ENCODE measurements at places on chromosomes 7 and 10. TPM values are rescaled to one million over a fixed set of nuclear protein-coding genes. Genes with fewer than 3 reads are reported as not detected.

Gene GPNMB
- total RNA-seq: 36.6 TPM

Gene MAT1A
- not detected for total RNA-seq

Gene COL13A1
- total RNA-seq: not detected

- no peaks in the 10 kb centered on the region for H3K27me3 ChIP-seq
- peaks cover 7% of the 10 kb centered on the region for H3K4me1 ChIP-seq
- no peaks in the 10 kb centered on the region for H3K36me3 ChIP-seq
These were observed 10.6 kb downstream of the IQCE start for GRCh38 chr7:2569421-2569820.

DNA sequence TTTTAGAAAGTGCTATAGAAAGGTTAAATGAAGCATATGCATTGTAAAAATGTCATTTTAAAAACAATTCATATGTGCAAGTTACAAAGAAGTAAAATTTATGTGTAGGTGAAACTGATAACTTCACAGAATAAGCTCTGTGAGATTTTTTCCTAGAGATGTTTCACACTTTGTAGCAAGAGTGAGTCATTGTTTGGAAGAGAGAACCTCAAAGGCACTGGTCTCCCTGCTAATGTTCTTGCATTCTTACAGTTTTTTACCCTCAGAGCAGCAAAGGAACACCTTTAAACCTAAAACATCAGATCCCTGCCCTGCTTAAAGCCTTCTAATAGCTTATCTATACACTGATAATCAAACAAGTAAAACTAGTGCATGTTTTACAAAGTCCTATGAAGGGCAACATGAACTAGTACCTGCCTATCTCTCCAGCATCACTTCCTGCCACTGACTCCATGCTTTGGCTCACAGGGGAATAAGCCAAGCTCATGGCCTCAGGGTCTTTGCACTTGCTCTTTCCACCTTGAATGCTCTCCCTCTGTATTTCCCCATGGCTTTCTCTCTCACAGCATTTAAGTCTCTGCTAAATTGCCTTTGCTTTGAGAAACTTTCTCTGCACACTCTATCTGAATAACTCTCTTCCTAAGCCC, 997.0 kb downstream of the GATA3 start:
- peaks cover 9% of the 10 kb centered on the region for H3K4me1 ChIP-seq
- DNase-seq: no peak
- H3K36me3 ChIP-seq: no peaks in the 10 kb centered on the region
- H3K4me3 ChIP-seq: no peak overlapping the region
- H3K27ac ChIP-seq: no peak overlapping the region

- H3K27ac ChIP-seq: no peak overlapping the region
- DNase-seq: no peak
- H3K27me3 ChIP-seq: no peaks in the 10 kb centered on the region
- no peak overlapping the region for H3K4me3 ChIP-seq
- peaks cover 6% of the 10 kb centered on the region for H3K4me1 ChIP-seq
These were observed 68.1 kb upstream of the FOXK1 start for GRCh38 chr7:4613846-4614548.

- H3K27me3 ChIP-seq: no peaks in the 10 kb centered on the region
- no peaks in the 10 kb centered on the region for H3K4me1 ChIP-seq
- no peaks in the 10 kb centered on the region for H3K36me3 ChIP-seq
- H3K4me3 ChIP-seq: no peak overlapping the region
These were observed 392.1 kb upstream of the PODXL start for GRCh38 chr7:131948434-131949053.

GRCh38 chr10:74056050-74056818, 58.3 kb downstream of the VCL start:
- H3K27me3 ChIP-seq: no peaks in the 10 kb centered on the region
- no peak for DNase-seq
- H3K4me1 ChIP-seq: peaks cover 42% of the 10 kb centered on the region
- no peak overlapping the region for H3K27ac ChIP-seq
- no peak overlapping the region for H3K4me3 ChIP-seq

DNA sequence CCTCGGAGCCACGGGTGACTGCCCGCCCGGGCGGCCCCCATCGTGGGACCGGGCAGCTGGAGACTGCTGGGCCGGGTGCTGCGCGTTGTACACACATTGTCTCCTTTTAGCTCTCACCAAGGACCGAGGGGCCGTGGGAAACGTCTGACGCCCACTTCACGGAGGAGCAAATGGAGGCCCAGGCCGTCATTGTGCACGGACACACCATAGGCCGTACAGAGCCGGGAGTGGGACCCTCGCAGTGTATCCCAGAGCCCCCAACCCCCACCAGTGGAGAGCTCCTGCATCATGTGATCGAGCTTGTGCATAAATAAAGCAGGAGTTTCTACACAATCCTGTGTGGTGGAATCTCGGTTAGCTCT, 722 bp downstream of the DENND10 start:
- no peak for DNase-seq
- no peaks in the 10 kb centered on the region for H3K27me3 ChIP-seq
- H3K4me1 ChIP-seq: peaks cover 34% of the 10 kb centered on the region
- H3K36me3 ChIP-seq: peaks cover 4% of the 10 kb centered on the region

GRCh38 chr7:131602304-131602993, 46.0 kb upstream of the PODXL start:
- H3K36me3 ChIP-seq: no peaks in the 10 kb centered on the region
- H3K4me1 ChIP-seq: no peaks in the 10 kb centered on the region
- H3K27ac ChIP-seq: no peak overlapping the region
- H3K27me3 ChIP-seq: no peaks in the 10 kb centered on the region
- no peak overlapping the region for H3K4me3 ChIP-seq

GRCh38 chr10:51358227-51358626, 283.9 kb downstream of the PRKG1 start:
- no peak overlapping the region for H3K27ac ChIP-seq
- DNase-seq: no peak
- H3K4me1 ChIP-seq: no peaks in the 10 kb centered on the region
- no peaks in the 10 kb centered on the region for H3K36me3 ChIP-seq

DNA sequence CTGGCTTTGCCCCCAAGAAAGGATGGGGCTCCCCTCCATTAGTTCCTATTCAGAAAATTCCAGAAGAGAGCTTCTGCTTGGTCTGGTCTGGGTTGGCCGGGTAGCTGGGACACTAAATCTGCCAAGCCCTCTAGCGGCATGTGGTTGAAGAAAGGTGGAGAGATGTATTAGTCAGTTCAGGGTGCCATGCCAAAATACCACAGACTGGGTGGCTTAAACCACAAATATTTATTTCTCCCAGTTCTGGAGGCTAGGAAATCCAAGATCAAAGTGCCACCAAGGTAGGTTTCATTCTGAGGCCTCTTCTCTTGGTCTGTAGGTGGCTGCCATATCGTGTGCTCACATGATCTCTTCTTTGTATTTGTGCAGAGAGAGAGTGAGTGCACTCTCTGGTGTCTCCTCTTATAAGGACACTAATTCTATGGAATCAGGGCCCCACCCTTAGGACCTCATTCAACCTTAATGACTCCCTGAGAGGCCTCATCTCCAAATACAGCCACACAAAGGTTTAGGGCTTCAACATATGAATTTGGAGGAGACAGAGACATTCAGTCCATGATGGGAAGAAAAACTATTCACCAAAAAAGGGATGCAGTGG, 38.7 kb upstream of the MTPAP start:
- H3K4me3 ChIP-seq: no peak overlapping the region
- DNase-seq: no peak
- H3K4me1 ChIP-seq: peaks cover 2% of the 10 kb centered on the region
- no peaks in the 10 kb centered on the region for H3K27me3 ChIP-seq
- H3K36me3 ChIP-seq: no peaks in the 10 kb centered on the region
- no peak overlapping the region for H3K27ac ChIP-seq

- no peaks in the 10 kb centered on the region for H3K36me3 ChIP-seq
- H3K4me3 ChIP-seq: no peak overlapping the region
- H3K27ac ChIP-seq: no peak overlapping the region
- H3K4me1 ChIP-seq: no peaks in the 10 kb centered on the region
- DNase-seq: no peak
These were observed 39.2 kb upstream of the GSAP start for GRCh38 chr7:77455321-77455720.

- H3K27ac ChIP-seq: no peak overlapping the region
- no peaks in the 10 kb centered on the region for H3K4me1 ChIP-seq
- H3K36me3 ChIP-seq: no peaks in the 10 kb centered on the region
- no peak for DNase-seq
- H3K4me3 ChIP-seq: no peak overlapping the region
These were observed 46.4 kb upstream of the HABP2 start for GRCh38 chr10:113506476-113506875.

- no peaks in the 10 kb centered on the region for H3K36me3 ChIP-seq
- no peak overlapping the region for H3K4me3 ChIP-seq
- no peak for DNase-seq
These were observed 5.3 kb downstream of the TMEM72 start for GRCh38 chr10:44916429-44916828.
